ENCODE measurements at places on chromosomes 11 and 22. TPM values are rescaled to one million over a fixed set of nuclear protein-coding genes. Genes with fewer than 3 reads are reported as not detected.

DNA sequence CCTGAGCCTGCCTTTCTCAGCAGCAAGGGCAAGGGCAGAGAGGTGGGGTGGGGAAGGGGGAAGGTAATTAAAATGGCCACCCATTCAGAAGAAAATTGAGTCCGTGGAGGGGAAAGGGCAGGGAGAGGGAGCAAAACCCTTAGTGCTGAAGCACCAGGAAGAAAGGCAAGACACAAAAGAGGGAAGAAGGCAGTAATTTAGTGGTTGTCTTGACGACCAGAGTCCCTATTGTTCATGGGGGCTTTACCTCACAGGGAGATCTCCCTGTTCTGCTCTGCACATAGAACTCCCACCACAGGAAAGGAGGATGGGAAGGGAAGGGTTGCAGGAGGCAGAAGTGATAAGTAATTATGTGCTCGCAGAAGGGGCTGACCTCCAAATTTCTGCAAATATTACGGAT, 23.4 kb downstream of the SNX19 start:
- DNase-seq, result no peak

DNA sequence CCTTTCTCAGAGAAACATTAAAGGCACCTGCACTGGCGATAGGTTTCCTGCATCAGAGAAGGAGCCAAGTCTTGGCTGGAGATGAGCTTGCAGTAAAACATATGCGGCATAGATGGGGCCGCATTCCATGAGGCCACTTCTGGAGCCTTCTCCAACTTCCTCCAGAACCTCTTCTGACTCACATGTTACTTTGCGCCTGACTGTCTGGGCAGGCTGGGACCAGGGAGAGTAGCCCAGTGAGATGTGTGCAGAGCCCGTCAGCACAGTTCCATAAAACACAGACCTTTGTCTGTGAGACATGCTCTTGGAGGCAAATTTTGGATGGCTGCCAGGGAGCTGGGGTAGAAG, 55.4 kb upstream of the BID start:
- no peak for DNase-seq

- peak; percentile 59 for DNase-seq
Observed at GRCh38 chr11:17588166-17588565, 41.1 kb downstream of the OTOG start.

DNA sequence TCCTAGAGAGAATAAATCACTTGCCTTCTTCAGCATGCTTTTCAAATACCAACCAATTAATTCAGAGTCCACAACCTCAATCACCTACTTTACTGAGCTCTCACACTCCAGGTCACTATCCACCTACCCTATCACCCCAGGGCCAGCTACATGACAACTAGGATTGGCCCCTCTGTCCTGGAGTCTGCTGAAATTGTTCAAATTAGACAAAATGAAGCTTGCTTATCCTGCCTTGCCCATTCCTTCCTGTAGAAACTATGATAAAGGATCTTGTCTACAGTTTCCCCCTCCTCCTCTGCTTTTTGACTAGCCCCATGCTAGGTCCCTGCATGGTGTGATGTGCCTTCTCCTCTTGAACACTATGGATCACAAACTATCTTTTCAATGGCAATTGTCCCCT, 94.5 kb downstream of the JRKL start:
- no peak for DNase-seq

- peak; percentile 69 for DNase-seq
Observed at GRCh38 chr22:46068593-46069491, 81.5 kb upstream of the PPARA start.

DNA sequence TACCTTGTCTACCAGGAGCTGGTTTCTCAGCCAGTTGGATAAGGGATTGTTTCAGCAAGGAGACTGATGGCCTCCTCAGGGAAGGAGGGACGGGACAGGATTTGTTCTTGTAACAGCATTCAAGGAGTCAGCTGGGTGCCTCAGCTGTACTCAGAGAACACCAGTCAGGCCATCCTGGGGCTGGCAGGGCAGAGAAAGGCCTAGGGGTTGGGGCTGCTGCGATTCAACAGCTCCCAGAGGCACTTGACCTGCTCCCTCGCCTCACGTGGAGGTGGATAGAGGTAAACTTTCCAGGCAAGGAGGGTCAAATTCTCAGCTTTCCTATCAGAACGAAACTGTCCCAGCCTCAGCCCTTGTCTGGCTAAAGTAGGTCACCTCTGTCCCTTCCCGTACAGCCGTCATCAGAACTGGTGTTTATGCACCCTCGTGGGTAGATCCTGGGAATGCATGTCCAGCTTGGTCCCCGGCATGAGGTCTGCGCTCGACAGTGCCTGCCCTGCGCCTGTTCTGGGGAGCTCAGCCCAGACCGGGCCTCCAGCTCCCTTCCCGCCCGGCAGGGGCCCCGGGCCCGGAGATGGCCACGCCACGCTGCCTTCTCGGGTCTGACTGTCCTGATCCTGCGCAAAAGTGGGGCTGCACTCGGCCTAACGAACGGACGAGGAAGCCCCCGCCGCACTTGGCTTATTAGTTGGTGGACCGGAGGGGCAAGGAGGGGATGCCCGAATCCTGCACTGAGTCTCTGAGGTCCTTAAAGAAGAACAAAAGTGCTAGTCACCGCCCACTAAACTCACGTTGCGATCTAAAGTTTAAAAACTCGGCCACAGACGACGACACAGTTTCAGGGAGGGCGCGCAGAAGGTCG, 762 bp upstream of the CCDC134 start:
- DNase-seq, result peak; percentile 81

GRCh38 chr11:27696961-27697360, 3.3 kb downstream of the BDNF start:
- no peak for DNase-seq

GRCh38 chr22:49720279-49720959, 107.3 kb downstream of the BRD1 start:
- no peak for DNase-seq

- DNase-seq, result no peak
Observed at GRCh38 chr11:77140231-77140851, 12.3 kb downstream of the MYO7A start.

- no peak for DNase-seq
Observed at GRCh38 chr11:69102732-69103615, 52.8 kb upstream of the SMIM38 start.

DNA sequence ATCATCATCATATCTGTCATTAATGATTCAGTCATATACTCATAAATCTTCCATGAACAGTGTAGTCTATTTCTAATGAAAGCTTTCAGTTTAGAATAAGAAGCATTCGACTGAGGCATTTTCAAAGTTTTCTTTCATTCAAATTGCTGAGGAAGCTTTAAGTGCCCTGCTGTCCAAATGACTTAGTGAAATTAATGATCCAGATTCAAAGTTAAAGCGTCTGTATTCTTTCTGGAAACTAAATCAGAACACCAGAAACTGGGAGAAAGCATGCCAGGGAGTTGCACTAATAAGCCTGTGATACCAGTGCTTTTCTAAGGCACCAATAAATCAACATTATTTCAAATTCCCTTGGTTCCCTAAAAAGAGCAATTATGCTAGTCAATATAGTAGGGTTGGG, 367.8 kb upstream of the ANO5 start:
- DNase-seq, result no peak

DNA sequence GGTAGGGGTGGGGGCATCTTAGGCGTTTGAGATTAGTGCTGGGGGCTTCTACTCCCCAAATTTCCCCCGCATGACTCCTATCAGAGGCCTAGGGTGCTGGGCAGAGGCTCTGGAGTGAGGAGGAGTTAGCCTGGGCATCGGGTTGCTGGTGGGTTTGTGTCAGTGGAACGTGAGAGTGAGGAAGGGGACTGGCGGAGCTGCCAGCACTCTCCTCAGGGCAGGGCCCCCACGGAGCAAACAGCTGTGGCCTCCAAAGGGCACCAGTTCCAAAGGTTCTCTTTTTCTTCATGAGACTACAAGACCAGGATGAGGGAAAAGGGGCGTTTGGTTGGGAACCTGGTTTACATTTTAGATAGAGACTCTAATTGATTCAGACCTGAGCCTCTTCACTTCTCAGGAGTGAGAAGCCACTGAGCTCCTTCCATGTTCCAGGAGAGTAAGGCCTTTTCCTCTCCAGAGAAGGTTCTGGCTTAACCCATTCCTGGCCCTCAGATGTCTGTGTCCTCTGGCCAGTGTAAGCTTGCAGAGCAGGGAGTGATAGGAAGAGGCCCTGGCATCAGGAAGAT, 35.6 kb upstream of the CDON start:
- DNase-seq, result no peak

DNA sequence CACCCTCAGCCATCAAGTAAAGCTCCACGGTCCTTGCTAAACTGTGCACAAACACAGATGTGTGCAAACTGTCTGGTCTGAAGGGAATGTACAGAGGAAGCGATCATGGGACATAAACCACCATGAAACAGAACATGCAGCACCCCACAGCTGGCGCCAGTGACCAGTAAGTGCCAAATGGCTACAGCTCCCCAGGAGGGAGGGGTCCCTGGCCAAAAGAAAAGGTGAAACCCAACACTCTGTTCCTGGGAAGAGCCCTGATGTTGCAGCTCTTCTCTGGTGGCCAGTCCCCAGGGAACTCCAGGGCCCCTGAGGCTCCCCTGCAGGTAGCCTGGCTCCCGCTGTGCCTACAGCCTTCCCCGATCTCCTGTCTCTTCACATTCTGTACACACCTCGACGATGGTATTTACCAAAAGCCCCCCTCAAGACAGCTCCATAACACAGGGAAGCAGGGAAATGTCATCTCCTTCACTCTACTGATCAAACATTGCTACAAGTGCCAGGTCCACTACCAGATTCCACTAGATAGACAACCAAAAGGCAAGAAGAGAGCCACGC, 2.9 kb downstream of the DGCR6L start:
- no peak for DNase-seq

GRCh38 chr11:123006860-123007542, 25.4 kb upstream of the BSX start:
- no peak for DNase-seq

DNA sequence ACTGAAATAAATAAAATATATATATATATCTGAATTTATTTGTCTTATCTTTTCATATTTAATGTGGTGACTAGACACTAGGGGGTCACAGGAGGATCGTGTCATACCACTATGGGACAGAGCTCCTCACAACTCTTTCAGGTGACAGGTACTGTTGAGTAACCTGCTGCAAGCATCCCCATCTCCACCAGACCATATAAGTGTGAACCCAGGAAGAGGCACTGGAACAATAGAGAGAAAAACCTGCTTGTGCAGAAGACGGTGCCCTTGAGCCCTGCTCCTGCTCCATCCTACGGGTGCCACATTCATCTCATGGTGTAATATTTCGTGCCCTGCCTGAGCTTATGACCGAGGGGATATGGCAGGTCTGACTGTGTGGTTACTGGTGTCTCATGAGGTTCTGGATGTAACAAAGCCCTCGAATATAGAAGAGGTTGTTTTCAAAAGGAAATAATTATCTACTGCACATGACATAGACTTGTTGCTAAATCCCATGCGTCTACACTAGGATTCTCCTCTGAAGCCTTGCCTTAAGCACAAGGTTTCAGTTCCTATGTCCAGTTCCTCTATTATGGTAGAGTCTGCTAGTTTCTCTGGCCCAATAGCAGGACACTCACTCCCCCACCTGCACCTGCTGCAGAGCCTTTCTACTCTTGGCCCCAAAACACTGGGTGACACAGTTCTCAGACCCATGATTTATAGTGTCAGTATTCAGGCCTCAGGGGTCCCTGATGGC, 70.4 kb downstream of the GGTLC2 start:
- no peak for DNase-seq

- DNase-seq, result no peak
Observed at GRCh38 chr11:64121663-64122410, 44.1 kb downstream of the MACROD1 start.

- no peak for DNase-seq
Observed at GRCh38 chr22:47021371-47022074, 259.1 kb downstream of the TBC1D22A start.

DNA sequence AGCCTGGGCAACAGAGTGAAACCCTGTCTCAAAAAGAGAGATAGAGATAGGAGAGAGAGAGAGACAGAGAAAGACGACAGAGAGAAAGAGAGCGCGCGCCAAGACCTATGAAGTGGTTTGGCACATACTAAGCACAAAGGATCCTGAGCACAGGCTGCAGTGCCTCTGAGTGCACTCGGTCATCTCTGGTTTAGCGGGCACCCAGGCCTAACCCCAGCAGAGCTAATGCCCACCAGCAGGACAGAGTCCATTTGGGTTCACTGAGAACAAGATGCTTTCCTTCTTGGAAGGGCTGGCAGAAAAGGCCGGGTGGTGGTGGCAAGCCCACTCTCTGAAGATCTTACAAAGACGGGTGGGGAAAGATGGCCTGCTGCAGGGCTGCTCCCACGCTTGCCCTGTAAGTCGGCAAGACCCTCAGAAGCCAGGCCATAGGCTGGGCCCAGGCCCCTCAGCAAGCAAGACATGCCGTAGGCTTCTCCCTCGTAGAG, 3.3 kb downstream of the SCARF2 start:
- DNase-seq, result peak; percentile 42

DNA sequence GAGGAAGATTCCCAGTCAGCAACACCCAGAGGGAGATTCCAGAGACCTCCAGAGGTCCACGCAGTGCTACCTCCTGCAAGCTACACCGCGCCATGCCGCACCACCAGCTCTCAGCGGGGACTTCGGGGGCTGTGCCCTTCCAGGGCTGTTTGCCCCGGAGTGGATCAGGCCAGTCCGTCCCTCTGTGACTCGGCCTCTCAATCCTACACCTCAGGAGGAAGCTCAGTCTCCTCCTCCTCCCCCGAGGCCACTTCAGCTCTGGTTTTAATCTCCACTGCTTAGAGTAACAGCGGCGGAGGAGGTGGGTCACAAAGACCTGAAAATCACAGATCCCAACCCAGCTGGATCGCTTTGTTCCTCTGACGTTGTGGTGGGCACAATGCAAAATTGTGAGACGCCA, 68.6 kb downstream of the PHF21B start:
- no peak for DNase-seq

GRCh38 chr11:6258571-6259081, 1.0 kb upstream of the CCKBR start:
- no peak for DNase-seq

GRCh38 chr11:44066732-44067141, 667 bp downstream of the ACCS start:
- DNase-seq, result no peak

GRCh38 chr11:16911658-16912057, 102.6 kb downstream of the PLEKHA7 start:
- no peak for DNase-seq

DNA sequence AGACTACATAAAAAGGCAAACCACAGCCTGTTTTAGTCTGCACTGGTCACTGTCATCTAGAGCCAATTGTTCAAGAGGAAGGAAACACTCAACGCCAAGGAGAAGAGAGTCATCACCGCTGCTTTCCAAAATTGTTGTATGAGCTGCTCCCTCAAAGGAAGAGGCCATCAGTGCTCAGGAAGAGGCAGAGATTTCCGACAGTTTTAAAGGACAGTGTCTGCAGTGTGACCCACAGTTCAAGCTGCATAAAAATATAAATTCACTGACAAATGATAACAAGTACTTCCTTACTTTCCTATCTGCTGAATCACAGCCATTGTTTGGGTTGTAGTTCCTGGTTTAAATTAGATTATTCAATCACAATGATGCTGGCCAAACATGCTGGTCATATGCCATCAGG, 16.4 kb downstream of the PRCP start:
- no peak for DNase-seq

GRCh38 chr11:128022007-128022368, 565.4 kb downstream of the ETS1 start:
- no peak for DNase-seq

Gene TREH
- not detected for total RNA-seq

Gene ENTHD1
- not detected for total RNA-seq

Gene MIF
- total RNA-seq, result 281 TPM

Gene BIK
- 6.9 TPM for total RNA-seq

Gene MS4A3
- not detected for total RNA-seq

Gene DUSP8
- 3.3 TPM for total RNA-seq

Gene PTGDR2
- total RNA-seq, result 0.68 TPM

Gene F2
- total RNA-seq, result not detected

Gene VPS26B
- 80.9 TPM for total RNA-seq

Gene RPS19BP1
- 89.5 TPM for total RNA-seq

Gene GGT5
- 18.4 TPM for total RNA-seq

Gene B4GALNT4
- total RNA-seq, result 1.2 TPM
